ENCODE measurements at places on chromosomes 1 and 21.

GRCh38 chr1:206704226-206704625 lies 19.5 kb downstream of the MAPKAPK2 start:
- DNase-seq: no peak

DNA sequence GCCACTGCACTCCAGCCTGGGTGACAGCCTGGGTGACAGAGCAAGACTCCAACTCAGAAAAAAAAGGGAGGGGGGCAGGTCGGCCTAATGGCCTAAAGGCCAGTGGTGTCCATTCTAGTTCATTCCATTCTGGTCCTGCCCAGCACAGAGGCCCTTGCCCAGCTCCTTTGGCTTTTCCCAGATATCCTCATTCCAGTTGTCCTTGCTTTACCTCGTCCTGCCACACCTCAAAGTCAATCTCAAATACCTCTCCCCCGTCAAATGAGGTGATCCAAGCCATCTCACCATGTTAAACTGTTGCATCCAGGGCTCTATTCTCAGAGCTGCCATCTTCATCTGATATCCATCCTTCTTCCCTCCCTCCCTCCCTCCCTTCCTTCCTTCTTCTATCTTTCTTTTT lies 19.9 kb upstream of the PIK3CD start:
- DNase-seq: no peak

- no peak for DNase-seq
Measured at GRCh38 chr1:204511366-204511765, 4.8 kb upstream of the MDM4 start.

DNA sequence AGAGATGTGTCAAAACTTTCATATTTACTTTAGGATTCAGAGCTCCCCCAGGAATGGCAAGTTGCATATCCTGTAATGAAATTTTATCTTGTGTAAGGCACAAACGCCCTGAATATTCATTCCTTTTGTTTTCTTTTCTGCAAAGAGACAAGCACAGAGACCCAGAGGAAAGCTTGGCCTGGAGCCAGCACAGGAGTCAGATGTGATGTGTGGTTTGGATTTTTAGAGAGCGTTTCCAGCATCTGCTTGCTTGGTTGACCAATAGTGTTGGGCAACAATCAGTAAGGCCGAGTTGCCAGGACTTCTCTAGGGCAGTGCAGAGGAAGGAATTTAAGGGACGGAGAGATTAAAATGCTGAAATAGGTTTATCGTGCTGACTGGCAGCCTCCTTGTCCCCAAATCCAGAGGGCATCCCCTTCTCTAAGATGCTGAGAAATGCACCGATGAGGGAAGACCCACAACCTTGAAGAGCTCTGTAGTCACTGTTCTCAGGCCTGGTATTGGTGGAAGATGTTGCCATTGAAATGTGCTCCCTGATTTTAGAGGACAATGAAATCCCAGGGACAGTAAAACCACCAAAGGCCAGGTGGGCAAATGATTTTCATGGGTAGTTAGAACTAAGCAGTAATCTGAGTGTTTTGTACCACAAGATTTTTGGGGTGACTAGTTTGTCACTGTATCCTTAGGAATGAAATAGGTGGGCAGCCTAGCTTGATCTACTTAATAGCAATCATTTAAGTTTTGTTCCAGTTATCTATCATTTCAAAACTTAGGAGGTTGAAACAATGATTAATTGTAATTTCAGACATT lies 37.9 kb upstream of the RHOU start:
- DNase-seq: peak; percentile 5

- DNase-seq: no peak
Measured at GRCh38 chr1:87150143-87150542, 178.5 kb upstream of the LMO4 start.

DNA sequence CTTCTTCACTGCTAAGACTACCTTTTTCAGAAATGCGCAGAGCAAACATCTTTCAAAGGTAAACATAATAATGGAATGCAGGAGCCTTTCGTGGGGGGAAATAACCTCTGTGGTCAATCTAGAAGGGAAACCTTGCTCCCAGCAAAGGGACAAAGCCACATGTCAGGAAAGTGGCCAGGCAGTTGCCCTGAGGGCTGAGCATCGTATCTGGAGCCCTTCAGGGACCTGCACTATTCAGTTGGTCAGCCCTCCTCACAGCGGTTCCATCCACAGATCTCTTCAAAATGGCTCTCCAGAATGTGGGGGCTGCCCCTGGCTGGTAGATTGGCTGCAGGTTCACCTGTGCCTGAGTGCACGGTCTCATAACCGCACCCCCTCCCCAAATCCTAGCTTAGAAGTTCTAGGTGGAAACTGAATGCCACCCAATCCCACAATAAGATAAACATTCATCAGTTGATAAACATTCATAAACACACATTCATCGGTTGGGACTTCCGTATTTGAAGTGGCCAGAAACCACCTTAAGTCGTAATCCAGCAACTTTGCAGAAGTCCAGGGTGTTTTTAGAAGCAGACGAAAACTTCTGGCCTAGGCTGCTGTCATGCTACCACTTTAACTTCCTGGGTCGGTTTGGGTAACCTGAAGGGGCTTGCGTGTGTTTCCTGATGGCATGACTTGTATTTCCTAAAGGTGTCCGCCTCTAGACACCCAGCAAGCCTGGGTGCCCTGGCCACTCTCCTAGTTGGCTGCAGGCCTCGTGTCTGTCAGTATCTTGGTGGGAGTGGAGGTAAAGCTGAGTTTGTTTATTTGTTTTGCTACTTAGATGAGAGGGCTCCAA lies 50.5 kb downstream of the RASSF5 start:
- peak; percentile 68 for DNase-seq

DNA sequence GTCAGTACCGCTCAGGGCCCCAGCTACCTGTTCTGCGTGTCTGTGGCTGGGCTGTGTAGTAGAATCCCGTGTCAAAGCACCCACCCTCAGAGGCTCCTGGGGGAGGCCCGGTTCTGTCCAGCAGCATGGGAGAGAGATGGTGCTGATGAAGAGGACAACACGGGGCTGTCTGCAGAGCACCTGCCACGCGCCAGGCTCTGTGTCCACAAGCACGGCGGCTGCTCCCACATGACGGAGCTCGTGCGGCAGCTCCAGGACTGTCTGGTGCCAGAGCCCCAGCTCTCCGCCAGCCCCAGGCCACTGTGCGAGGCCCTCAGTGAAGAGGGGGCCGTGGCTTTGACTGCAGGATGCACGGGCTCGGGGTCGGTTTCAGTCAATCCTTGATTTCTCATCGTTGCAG lies 42.0 kb upstream of the TSPEAR start:
- no peak for DNase-seq

DNA sequence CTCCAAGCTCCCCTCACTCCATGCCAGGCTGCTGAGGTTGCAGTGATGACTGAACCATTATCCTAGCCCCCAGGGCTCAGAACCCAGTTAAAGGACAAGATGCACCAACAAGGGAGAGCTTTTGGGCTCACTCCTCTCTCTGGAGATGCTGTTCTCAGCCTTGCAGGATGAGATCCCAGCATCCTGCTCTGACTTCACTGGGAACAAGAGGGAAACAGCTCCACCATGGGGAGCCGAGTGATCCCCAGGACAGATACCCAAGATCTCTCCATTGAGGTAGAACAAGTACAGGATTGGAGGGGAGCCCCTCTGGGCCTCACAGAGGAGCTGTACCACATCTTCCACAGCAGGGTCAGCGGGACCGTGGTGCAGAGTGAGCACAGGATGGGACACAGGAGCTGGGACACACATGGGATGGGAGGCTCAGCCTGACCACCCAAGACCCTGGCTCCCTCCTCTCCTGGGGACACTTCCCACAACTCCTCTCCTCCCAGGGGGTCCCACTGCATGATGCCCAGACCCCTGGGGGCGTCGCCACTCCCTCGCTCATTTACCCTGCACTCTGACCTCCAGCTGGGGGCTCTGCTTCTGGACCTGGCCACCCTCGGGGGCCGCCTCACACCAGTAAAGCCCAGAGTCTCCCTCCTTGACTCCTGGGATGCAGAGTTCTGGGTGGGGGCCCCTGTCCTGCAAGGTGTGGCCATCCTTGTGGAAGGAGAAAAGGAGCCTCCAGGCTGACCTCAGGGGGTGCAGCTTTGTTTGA lies 18.6 kb upstream of the SLAMF9 start:
- DNase-seq: no peak

Measured in NCI-H1417 (cell line).